ENCODE measurements at places on chromosomes 1 and 21. TPM values are rescaled to one million over a fixed set of nuclear protein-coding genes. Genes with fewer than 3 reads are reported as not detected.

The OR2T2 gene
- not detected for total RNA-seq

The LEFTY1 gene
- 0.24 TPM for total RNA-seq

The DSCAM gene
- total RNA-seq = not detected

The MPL gene
- total RNA-seq = not detected

- DNase-seq = no peak
Observed at GRCh38 chr1:78715181-78715661, 65.6 kb downstream of the IFI44 start.

- DNase-seq = no peak
Observed at GRCh38 chr1:245217853-245218608, 63.2 kb downstream of the KIF26B start.

- DNase-seq = no peak
Observed at GRCh38 chr1:33039840-33040239, 3.2 kb upstream of the AK2 start.

DNA sequence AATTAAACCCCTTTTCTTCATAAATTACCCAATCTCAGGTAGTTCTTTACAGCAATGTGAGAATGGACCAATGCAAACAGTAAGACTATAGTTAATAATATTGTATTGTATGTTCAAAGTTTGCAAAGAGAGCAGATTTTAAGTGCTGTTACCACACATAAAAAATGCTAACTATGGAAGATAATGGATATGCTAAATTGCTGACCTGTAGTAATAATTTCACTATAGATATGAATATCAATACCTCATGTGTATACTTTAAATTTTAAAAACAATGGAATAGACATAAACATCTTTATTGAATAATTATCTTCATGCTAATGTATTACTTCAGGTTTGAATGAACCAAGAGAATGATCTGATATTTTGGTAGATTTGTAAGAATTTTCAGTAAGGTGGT lies 552.4 kb upstream of the CHRM3 start:
- DNase-seq = no peak

GRCh38 chr1:33157131-33157530 lies 24.7 kb downstream of the TRIM62 start:
- no peak for DNase-seq

DNA sequence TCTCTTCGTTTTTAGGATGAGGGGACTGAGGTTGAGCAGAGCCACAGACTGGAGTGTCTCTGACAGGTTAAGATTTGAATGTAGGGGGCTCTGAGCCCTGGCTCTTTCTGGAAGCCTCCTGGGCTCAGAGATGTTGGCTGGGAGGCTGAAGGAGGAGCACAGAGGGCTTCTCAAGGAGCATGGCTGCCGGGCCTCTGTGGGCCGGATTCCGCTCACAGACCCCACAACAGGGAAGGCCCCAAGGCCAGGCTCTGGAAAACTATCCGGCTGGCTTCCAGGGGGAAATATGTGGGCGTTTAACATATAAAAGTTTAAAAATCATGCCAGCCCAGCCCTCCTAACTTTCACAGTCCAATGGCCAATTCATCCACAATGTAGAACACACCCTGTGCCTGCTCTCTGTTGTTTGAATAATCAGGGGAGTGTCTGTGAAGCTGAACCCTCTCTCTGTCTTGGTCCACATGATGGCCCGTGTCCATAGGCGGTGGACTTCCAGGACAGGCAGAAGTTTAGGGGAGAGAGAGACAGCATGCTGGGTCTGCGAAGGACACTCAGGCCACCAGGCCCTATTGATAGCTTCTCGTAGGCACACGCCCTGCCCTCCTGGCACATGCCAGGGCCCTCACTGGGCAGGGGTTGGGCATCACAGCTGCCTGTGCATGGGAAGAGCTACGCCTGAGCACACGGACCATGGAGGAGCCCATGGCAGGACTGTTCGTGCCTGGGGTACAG lies 10.8 kb downstream of the OBSCN start:
- DNase-seq = peak; percentile 69

DNA sequence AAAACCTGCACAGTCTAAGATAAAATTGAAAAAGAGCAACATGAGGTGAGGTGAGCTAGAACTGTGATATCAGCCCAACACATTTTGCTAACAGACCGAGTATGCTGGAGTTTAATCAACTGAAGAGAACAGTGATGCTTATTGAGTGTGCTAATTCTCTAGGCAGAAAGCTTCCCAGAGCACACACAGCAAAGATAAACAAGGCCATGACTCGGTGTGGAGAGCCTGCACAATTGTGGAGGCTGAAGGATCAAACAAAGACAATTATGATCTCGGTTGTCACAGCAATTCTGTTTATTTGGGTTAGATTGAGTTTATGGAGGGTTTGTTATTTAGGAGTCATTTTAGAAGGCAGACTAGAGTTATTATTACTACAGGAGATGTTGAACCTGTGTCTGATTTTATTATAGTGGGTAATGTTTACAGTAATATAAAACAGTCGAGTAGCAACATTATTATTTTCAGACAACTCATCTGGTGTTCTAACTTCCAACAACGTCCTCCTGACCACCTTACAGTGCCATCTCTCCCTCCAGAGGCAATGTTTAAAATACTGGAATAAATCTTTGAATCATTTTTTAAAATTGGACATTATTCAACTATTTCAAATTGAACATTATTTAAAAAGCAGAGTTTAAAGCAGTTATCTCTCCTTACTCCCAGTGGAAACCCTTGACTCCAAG lies 40.2 kb downstream of the DPT start:
- no peak for DNase-seq

- DNase-seq = no peak
Observed at GRCh38 chr1:151621351-151621750, 9.5 kb downstream of the SNX27 start.

DNA sequence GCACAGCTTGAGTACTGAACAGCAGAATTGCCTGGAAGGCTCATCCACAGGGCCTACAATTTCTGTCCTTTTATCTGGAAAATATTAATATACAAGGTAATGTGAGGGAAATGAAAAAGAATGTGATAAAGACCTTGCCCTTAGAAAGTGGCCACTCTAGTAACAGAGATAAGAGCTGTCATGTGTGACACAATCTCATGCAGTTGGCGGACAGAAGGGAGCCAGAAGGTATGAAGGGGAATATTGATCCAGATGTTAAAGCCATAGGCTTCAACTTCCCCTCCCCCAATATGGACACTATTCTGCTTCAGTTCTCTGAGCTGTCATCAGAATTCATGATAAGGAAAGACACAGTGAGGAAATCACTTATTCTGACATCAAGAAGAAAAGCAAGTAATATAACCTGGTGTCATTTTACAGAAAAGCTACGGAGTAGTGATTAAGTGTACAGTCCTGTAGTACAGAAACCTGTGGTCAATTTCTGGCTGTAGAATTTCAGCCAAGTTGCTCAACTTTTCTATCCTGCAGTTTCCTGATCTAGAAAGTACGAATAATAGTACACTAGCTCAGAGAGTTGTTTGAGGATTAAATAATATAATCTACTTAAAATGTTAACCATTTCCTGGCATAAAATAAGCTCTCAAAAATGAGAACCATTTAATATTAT lies 572.1 kb downstream of the DPYD start:
- DNase-seq = no peak

DNA sequence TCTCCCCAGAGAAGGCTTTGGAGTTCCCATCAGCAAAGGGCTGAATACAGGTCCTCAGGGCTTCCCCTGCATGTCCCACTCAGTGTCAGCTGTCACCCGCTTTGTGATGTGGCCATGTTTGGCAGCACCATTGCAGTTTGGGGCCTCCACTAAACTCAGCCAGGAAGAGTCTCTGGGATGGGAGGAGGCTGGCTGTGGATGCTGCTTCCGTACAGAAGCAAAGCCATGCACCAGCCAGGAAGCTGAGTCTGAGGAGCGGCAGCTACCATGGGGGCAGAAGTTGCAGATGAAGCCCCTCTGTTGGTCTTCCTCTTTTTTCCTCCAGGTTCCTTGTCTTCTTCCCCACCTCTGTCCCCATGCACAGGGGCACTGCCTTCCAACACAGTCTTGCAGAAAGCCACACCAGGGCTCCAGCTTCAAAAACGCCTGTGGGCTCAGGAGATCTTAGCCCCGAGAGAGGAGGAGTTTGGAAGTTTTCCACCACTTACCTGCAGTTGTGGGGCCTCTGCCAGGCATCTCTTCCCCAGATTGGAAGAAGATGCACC lies 416.8 kb downstream of the NPHP4 start:
- no peak for DNase-seq

DNA sequence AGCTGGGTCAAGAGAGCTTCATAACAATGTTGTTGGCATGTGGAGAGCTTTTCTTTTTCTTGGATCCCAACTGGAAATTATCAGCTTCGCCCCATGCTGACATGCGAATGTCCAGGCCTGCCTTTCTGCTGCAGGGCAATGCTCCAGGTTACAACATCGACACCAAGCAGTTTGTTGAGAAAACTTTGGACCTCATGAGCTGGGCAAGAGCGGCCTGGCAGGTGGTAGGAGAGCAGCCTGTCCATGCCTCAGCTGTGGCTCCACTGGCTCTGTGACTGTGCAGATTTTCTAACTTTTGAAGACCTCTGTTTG lies 41.4 kb downstream of the MTARC1 start:
- DNase-seq = no peak

DNA sequence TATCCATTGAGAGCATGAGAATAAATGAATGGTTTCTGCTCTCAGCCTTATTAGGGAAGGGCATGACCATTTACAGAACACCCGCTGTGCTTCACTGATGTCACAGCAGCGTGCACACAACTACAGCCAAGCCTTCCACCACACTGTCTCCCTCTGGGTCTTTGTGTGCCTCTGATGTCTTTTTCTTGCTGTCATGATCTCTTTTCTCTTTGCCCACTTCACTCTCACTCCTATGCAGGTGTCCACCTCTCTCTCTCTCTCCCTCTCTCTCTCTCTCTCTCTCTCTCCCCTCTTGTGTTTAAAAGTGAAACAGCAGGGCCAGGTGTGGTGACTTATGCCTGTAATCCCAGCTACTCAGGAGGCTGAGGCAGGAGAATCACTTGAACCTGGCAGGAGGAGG lies 232.5 kb upstream of the JUN start:
- no peak for DNase-seq

GRCh38 chr1:216462066-216462775 lies 39.0 kb upstream of the USH2A start:
- no peak for DNase-seq

- no peak for DNase-seq
Observed at GRCh38 chr21:44379515-44379848, 26.1 kb downstream of the TRPM2 start.

GRCh38 chr1:222042120-222042519 lies 300.2 kb upstream of the DUSP10 start:
- DNase-seq = no peak

Data from osteocyte (in vitro differentiated cells).